SK-N-SH treated with all-trans-retinoic acid at 6 μM for 48 hours (cell line): ENCODE measurements at places on chromosomes 5 and 9.

DNA sequence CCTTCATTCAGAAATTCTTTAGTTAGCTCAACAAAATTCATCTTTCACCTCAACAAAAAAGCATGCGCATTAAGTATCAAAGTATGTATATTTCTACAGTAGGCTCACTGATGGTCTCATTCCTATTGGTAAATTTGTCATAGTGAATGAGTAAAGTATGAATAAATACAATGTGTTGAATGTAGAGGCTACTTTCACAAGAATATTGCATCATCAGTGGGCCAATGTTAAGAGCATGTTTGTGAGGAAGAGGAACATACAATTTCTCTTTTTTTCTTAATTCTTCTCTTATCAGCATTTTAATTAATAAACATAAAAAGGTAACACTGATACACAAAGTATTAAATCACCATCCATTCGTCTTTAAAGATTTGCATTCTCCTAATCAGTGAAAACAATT, 505.1 kb downstream of the CETN3 start:
- no peak for ATAC-seq

GRCh38 chr5:66829358-66829674, 233.1 kb downstream of the MAST4 start:
- no peak for ATAC-seq

DNA sequence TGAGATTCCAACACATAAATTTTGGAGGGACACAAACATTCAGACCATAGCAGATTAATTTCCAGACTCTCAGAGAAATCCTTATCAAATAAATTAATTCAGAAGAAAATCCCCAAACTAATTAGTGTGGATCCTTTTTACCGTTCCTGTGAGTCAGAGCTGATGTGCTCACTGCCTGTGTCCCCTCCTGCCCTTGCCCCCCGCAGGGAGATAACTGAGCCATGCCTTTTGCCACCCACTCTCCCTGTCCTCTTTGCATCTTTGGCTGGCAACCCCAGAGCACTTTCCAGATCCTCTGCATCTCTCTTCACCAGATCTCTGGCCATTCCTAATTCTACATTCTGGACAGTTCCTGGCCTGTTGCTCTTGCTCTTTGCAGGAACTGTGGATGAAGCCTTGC, 135.4 kb upstream of the MAP1B start:
- ATAC-seq = no peak

GRCh38 chr5:34410411-34411139, 245.6 kb upstream of the RAI14 start:
- no peak for ATAC-seq

- no peak for ATAC-seq
Measured at GRCh38 chr5:82593481-82593880, 315.3 kb upstream of the RPS23 start.

DNA sequence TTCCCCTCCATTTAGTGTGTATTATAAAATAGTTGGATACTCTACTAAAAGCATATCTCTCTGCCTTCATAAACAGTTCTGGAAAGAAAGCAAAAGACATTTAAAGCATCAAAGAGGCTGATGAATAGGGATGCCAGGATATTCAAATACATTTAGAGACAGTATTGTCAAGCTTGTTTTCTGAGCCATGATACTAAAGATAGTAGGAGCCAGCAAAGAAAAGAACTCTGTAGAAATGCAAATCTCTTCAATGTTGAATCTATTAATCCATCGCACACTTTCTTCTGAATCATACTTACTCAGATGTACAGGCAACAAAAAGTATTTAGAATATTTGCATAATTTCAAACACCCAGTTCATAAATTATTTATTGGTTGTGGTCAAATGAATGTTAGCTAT, 207.1 kb upstream of the MEF2C start:
- no peak for ATAC-seq

GRCh38 chr5:7597059-7597642, 201.2 kb downstream of the ADCY2 start:
- no peak for ATAC-seq

GRCh38 chr9:35135988-35136387, 20.3 kb upstream of the ATOSB start:
- no peak for ATAC-seq

GRCh38 chr9:68872026-68872501, 141.8 kb downstream of the PRKACG start:
- no peak for ATAC-seq

DNA sequence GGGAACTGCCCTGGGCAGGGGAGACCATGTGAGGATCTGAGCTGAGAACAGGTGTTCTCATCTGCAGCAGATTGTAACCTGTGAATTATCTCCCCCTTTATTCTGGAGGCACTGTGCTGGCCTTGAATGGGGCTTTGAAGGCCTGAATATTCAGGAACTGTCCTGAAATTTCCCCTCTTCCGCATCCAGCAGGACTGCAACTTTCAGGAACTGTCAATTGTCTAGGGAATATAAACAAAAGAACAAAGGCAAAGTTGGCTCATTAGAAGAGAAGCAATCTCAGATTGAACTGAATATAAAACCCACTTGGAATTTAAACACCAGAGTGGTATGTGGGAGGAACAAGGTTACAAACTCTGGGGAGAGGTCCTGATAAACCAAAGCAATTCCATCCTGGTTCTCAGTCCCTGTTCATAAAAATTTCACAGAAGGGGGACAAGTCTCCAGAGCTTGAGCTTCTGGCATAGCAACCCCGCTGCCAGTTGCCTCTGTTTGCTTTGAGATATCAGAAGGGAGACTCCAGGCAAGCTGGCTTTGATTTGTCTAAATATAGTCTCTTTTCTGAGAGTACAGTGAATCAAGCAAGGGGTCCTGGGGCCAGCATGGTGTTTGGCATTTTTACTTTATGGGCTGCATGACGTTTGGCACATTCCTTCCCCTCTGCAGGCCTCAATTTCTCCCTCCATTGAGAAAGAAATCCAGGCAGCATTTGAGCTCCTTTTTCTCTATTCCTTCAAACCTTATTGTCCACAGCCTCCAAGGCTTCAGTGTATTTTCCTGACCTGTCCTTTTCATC, 47.5 kb downstream of the ADRB2 start:
- no peak for ATAC-seq

GRCh38 chr9:12503606-12504122, 189.5 kb upstream of the TYRP1 start:
- ATAC-seq = no peak

GRCh38 chr5:159430361-159431012, 100.2 kb upstream of the IL12B start:
- no peak for ATAC-seq

DNA sequence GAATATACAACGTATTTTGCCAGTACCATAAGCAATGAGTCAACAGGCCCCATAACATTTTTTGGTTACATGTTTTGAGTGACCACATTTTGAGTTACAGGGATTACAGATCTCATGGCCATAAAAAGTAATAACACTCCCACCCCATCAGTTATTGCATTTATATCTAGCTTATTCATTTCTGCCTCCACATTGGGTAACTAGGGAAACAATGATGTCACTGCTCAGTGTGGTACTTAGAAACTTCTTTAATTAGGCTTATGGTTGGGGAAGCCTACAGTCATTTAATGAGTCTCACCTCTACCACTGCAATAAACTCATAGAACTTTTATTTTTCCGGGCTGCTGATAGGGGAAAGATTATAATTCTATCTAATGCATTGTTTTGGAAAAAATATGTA, 39.9 kb upstream of the SMIM15 start:
- ATAC-seq = no peak

DNA sequence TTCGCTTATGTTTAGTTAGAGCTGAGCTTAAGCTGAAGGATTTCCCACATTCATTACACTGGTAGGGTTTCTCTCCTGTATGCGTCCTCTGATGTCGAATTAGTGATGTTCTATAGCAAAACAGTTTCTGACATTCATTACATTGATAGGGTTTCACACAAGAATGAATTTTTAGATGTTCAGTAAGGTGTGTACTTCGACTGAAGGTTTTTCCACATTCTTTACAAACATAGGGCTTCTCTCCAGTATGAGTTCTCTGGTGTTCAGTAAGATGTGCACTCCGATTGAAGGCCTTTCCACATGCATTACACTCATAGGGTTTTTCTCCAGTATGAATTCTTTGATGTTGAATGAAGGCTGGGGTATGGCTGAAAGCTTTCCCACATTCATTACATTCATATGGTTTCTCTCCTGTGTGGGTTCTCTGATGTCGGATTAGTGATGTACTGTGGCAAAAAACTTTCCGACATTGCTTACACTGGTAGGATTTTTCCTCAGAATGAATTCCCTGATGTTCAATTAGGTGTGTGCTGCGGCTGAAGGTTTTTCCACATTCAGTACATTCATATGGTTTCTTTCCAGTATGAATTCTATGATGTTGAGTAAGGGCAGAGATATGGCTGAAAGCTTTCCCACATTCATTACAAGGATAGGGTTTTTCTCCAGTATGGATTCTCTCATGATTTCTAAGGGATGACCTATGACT, 14.6 kb downstream of the ZNF883 start:
- no peak for ATAC-seq

- ATAC-seq = no peak
Measured at GRCh38 chr9:124497441-124497840, 9.8 kb downstream of the NR5A1 start.
